ENCODE measurements at places on chromosomes 5 and 9.

DNA sequence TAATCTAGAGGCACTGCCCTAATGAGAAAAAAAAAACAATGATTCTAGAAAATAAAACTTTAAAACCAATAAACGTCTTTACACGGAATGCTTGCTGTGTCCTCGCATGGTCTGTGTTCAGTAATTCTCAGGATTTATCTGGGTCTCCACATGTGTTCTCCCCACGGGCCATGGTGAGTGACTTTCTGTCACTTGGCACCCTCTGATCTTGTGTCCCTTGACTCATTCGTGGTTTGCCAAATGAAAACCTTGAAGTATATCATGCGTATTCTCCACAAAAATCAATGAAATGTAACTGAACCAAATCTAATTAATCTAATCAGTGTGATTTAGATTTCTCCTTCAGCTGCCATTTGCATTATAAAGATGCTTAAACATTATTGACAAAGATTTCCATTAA, 48.0 kb downstream of the UBE2QL1 start:
- no peak for DNase-seq

GRCh38 chr5:56183506-56183905, 49.6 kb downstream of the ANKRD55 start:
- DNase-seq = no peak

- no peak for DNase-seq
These were observed 46.7 kb downstream of the ROR2 start for GRCh38 chr9:91903126-91903911.

GRCh38 chr5:73441378-73441777, 7.2 kb downstream of the FOXD1 start:
- no peak for DNase-seq

DNA sequence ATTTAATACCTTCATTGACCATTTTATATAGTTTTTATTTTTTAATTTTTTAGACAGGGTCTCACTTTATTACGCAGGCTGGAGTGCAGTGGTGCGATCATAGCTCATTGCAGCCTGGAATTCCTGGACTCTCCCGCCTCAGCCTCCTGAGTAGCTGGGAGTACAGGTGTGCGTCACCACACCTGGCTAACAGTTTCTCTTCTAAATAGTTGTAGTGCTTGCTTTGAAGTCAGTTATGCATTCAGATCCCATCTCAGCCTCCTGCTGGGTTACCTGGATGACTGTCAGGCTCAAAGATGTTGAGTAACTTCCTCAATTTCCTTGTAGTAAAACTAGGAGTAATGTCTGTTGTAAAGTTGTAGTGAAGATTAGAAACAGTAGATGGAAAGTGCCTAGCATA, 21.4 kb downstream of the SNX18 start:
- no peak for DNase-seq

- DNase-seq = peak; percentile 56
These were observed 196.2 kb downstream of the HSPA4 start for GRCh38 chr5:133247881-133248624.

DNA sequence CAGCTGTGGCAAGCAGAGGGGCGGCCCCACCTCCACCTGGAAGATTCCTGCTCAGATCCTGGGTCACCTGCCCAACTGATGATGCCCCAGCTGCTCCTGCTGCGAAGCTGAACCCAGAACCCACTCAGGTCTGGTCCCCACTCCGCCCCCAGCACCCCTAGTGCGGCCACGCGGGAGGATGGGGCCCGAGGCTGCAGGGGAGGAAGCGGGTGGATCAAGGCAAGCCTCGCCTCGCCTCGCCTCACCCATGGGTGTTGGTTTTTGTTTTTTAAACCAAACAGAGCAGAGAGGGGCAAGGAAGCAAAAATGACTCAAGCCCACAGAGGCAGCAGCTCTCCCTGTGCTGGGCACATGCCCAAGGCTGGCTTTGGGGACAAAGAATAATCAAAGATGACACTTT, 23.2 kb downstream of the ABO start:
- no peak for DNase-seq

- no peak for DNase-seq
These were observed 6.2 kb upstream of the CD180 start for GRCh38 chr5:67202828-67203227.

All from nephron progenitor cell (in vitro differentiated cells).